Panc1 (cell line): ENCODE measurements at places on chromosomes 4 and X.

DNA sequence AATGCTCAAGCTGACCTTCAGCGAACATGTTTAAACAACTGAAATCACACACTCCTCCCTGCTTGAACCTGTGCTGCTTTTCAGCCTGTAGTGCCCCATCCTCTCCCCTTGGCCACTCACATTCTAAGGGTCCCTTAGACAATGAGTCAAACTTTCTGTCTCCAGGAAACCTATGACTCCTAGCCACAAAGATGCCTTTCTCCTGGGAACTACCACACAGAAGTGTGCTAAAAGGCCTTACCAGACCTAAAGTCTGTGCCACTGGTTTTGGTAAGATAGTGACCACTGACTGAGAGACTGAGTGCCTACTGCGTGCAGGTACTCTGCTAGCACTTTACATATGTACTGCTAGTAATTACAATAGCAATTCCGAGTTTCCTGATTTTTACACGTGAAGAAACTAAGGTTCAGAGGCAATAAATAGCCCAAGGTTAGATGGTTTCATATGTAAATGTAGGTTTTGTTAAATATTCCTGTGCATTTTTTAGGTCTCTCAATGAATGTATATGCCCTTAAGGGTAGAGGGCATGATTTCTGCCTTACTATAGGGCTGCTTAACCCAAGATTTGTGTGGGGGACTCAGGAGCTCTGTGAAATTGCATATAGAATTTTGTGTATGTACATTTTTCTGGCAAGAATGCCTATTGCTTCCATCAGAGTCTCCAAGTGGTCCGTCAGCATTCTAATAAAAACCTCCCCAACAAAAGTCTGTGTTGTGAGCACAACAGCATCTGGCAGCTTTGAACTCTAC lies 71.1 kb downstream of the NSG1 start:
- no peaks in the 10 kb centered on the region; the same call in 1 of the 2 replicates for H3K36me3 ChIP-seq
- DNase-seq, result no peak

GRCh38 chr4:69764311-69764710 lies 3.9 kb upstream of the SULT1B1 start:
- no peak for DNase-seq
- H3K27me3 ChIP-seq, result no peaks in the 10 kb centered on the region
- no peaks in the 10 kb centered on the region for H3K36me3 ChIP-seq
- no peak overlapping the region for H3K4me3 ChIP-seq

DNA sequence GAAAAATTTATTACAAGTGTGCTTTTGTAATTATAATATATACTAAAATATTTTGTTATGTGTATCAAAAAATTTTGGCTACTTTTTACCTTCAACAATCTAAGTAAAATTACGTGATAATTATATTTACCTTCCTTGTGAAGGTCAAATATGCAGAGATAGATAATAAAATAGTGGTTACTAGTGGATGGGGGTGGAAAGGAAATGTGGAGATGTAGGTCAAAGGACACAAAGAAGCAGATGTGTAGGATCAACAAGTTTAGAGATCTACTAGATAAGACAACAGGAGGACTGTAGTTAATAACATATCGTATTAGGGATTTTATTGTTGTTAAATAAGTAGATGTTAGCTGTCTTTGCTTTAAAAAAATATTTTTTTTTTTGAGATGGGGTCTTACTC lies 21.3 kb downstream of the HERC5 start:
- H3K4me1 ChIP-seq, result no peaks in the 10 kb centered on the region
- no peaks in the 10 kb centered on the region for H3K27me3 ChIP-seq
- H3K27ac ChIP-seq, result no peak overlapping the region
- H3K4me3 ChIP-seq, result no peak overlapping the region
- no peak for DNase-seq
- no peaks in the 10 kb centered on the region for H3K36me3 ChIP-seq

- H3K4me3 ChIP-seq, result no peak overlapping the region
- no peak for DNase-seq
- H3K36me3 ChIP-seq, result no peaks in the 10 kb centered on the region
- H3K27ac ChIP-seq, result no peak overlapping the region
Measured at GRCh38 chr4:129282293-129282692, 186.3 kb downstream of the C4orf33 start.

GRCh38 chr4:153420361-153420760 lies 45.8 kb upstream of the TMEM131L start:
- no peaks in the 10 kb centered on the region for H3K27me3 ChIP-seq
- no peak overlapping the region for H3K27ac ChIP-seq
- H3K4me1 ChIP-seq, result no peaks in the 10 kb centered on the region
- H3K4me3 ChIP-seq, result no peak overlapping the region
- no peaks in the 10 kb centered on the region for H3K36me3 ChIP-seq
- DNase-seq, result no peak

- H3K4me1 ChIP-seq, result no peaks in the 10 kb centered on the region
- H3K4me3 ChIP-seq, result no peak overlapping the region
- no peak for DNase-seq
- H3K27ac ChIP-seq, result no peak overlapping the region
- H3K27me3 ChIP-seq, result no peaks in the 10 kb centered on the region
Measured at GRCh38 chr4:171983935-171984805, 171.0 kb downstream of the GALNTL6 start.

GRCh38 chrX:107442914-107443527 lies 6.4 kb upstream of the FRMPD3 start:
- H3K4me3 ChIP-seq, result no peak overlapping the region
- no peak overlapping the region for H3K27ac ChIP-seq
- no peaks in the 10 kb centered on the region for H3K4me1 ChIP-seq
- no peaks in the 10 kb centered on the region for H3K36me3 ChIP-seq
- no peak for DNase-seq

DNA sequence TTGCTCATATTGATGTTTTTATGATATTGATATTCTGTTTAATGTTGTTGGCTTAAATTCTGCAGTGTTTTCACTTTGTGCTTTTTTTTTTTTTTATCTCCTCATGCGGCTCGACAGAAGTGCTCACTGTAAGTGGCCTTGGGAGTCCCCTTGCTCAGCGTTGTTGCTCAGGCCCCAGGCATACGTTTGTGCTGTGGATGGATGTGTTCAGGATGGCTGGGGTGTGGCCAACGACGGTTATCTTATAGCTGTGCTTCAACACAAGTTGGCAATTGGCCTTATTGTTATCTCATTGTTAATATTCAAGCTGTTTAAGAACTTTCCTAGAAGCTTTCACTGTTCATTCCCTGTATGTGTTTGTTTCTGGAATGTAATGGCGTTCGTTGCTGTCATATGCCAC lies 36.4 kb upstream of the CLCN4 start:
- DNase-seq, result no peak
- H3K4me3 ChIP-seq, result no peak overlapping the region
- H3K27me3 ChIP-seq, result no peaks in the 10 kb centered on the region
- no peaks in the 10 kb centered on the region for H3K36me3 ChIP-seq
- no peak overlapping the region for H3K27ac ChIP-seq

GRCh38 chrX:24025741-24026403 lies 1.1 kb downstream of the KLHL15 start:
- H3K27ac ChIP-seq, result peak overlapping the region; percentile 79
- no peaks in the 10 kb centered on the region for H3K36me3 ChIP-seq
- H3K27me3 ChIP-seq, result no peaks in the 10 kb centered on the region
- no peaks in the 10 kb centered on the region for H3K4me1 ChIP-seq

GRCh38 chrX:12989461-12989860 lies 14.6 kb downstream of the TMSB4X start:
- no peak for DNase-seq
- no peak overlapping the region for H3K4me3 ChIP-seq
- peak overlapping the region; percentile 91 for H3K27ac ChIP-seq
- no peaks in the 10 kb centered on the region for H3K36me3 ChIP-seq

- no peak overlapping the region for H3K27ac ChIP-seq
- no peaks in the 10 kb centered on the region for H3K36me3 ChIP-seq
- H3K27me3 ChIP-seq, result no peaks in the 10 kb centered on the region
Measured at GRCh38 chr4:168863719-168864647, 146.1 kb downstream of the CBR4 start.

DNA sequence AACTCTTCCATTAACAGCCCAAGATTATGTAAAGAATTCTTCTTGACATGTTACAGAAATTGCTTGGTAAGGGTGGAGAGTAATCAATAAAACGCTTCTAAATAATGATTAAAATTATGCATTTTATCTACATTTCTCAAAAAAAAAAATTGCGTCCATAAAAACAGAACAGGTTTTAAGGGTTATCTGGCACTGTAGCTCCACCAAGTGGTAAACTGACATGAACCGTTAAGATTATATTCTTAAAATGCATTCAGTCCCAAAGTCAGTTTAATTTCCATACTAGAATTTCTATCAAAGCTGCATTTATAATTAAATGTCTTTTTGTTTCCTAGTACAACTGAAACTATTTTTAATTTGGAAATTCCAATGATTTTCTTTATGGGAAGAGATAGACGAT lies 214.0 kb upstream of the UGT8 start:
- no peak for DNase-seq
- H3K4me1 ChIP-seq, result no peaks in the 10 kb centered on the region
- no peaks in the 10 kb centered on the region for H3K36me3 ChIP-seq
- H3K4me3 ChIP-seq, result no peak overlapping the region

- no peaks in the 10 kb centered on the region for H3K36me3 ChIP-seq
- no peak overlapping the region for H3K4me3 ChIP-seq
- DNase-seq, result no peak
- H3K27ac ChIP-seq, result no peak overlapping the region
Measured at GRCh38 chr4:185384930-185385331, 10.8 kb downstream of the LRP2BP start.

DNA sequence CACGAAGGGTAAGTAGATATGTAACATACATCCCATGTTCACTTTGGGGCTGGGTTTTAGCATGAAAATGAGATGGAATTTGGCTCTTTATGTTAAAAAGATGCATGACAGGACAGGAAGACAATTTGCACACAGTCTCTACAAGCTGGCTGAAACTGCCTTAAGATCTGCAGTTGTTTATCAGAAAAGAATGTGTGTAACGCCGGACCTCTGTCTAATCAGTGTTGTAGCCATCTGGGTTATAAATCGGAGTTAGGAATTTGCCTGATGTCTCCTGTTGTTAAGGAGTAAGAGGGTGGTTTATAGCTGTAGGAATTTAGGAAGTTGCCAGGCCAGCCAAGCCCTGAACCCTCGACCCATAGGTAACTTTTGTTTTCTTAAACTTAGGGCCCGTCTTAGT lies 562.9 kb upstream of the FAT1 start:
- H3K27me3 ChIP-seq, result no peaks in the 10 kb centered on the region
- DNase-seq, result no peak
- no peaks in the 10 kb centered on the region for H3K4me1 ChIP-seq
- H3K4me3 ChIP-seq, result no peak overlapping the region
- no peaks in the 10 kb centered on the region for H3K36me3 ChIP-seq
- no peak overlapping the region for H3K27ac ChIP-seq

DNA sequence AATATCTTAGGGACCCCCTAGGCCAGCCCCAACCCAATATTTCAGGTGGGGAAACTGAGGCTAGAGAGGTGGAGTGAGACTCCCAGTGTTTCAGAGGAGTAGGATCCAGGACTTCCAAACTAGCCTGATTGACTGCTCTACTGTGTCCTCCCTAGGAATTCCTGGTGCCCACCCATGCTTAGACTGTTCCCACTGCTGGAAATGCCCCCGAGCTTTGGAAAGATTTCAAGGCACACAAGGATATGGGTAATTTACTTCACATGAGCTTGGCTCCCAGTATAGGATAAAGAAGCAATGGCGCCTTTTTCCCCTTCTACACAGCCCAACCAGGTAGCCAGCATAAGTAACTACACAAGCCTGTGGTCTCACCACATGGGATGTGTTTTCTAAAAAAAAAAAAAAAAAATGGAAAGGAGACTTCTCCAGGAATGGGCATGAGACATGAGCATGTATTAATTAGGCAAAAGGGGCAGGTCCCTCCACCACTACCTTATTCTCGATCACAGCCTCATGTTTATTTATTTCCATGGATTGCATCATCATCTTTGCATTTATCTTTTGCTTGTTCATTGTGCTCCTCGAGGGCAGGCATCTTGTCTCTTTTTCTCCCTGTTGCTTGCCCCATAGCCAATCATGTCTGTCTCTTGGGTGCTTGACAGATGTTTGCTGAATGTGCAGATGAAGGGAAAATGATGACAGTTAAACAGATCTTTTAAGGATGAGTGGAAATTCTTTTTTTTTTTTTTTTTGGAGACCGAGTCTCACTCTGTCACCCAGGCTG lies 66.7 kb downstream of the DRD5 start:
- H3K4me1 ChIP-seq, result no peaks in the 10 kb centered on the region
- no peak for DNase-seq
- H3K4me3 ChIP-seq, result no peak overlapping the region
- no peaks in the 10 kb centered on the region for H3K36me3 ChIP-seq
- H3K27me3 ChIP-seq, result no peaks in the 10 kb centered on the region
- no peak overlapping the region for H3K27ac ChIP-seq

DNA sequence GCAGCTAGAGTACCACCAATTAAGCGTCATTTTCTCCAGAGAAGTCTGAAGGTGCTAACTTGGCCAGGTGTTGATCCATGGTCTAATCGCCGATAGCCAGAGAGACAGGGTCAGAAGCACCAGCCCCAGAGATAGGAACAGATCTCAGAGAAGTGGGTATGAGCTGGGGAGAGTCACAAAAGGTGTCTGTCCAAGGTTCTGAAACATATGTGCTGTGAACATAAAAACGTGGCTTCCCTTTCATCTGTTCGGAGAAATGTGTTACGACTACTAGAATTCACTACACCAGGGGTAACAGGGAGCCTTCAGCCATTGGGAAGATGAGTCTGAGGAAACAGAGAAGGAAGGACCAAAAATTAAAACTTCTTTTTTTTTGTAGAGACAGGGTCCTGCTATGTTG lies 91.3 kb downstream of the FBXL5 start:
- no peak overlapping the region for H3K4me3 ChIP-seq
- H3K27ac ChIP-seq, result no peak overlapping the region
- no peak for DNase-seq
- no peaks in the 10 kb centered on the region for H3K4me1 ChIP-seq
- H3K36me3 ChIP-seq, result no peaks in the 10 kb centered on the region

- H3K36me3 ChIP-seq, result no peaks in the 10 kb centered on the region
- H3K4me1 ChIP-seq, result peaks cover 6% of the 10 kb centered on the region; the same call in 1 of the 2 replicates
- peak overlapping the region; percentile 21; the same call in 1 of the 2 replicates for H3K27ac ChIP-seq
- no peaks in the 10 kb centered on the region for H3K27me3 ChIP-seq
Measured at GRCh38 chr4:169063441-169063840, 53.4 kb upstream of the CBR4 start.

GRCh38 chr4:78372355-78372988 lies 179.1 kb upstream of the ANXA3 start:
- no peaks in the 10 kb centered on the region for H3K4me1 ChIP-seq
- no peak overlapping the region for H3K27ac ChIP-seq
- H3K4me3 ChIP-seq, result no peak overlapping the region

- no peak overlapping the region for H3K27ac ChIP-seq
- no peaks in the 10 kb centered on the region for H3K4me1 ChIP-seq
- no peak for DNase-seq
- no peaks in the 10 kb centered on the region for H3K36me3 ChIP-seq
- no peak overlapping the region for H3K4me3 ChIP-seq
- H3K27me3 ChIP-seq, result no peaks in the 10 kb centered on the region
Measured at GRCh38 chrX:66232296-66232695, 68.2 kb downstream of the HEPH start.
